ENCODE measurements at places on chromosomes 4 and X. TPM values are rescaled to one million over a fixed set of nuclear protein-coding genes. Genes with fewer than 3 reads are reported as not detected.

The VGLL1 gene
- 0.09 TPM for total RNA-seq

DNA sequence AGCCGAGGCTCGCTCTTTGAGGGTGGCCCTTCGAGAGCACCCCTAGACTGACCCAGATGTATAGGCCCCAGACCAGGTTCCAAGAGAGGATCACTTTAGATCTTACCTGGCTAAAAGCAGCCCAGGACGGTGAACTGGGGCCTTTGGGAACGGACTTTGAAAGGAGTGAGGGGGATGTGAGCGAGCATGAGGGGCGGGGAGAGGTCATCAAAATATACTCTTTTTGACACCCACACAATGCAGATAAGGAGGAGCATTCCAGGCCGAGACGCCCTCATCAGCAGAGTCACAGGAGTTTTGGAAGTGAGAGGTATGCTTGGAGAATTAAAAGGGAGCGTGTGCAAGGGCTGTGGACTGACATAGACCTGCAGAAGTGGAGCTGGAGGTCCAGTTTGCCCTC is 528 bp downstream of the NSDHL start:
- H3K4me3 ChIP-seq = peak overlapping the region; percentile 68
- no peaks in the 10 kb centered on the region for H3K27me3 ChIP-seq
- no peak for DNase-seq

- no peak overlapping the region for H3K27ac ChIP-seq
- H3K4me1 ChIP-seq = no peaks in the 10 kb centered on the region
Observed at GRCh38 chr4:32477518-32477917, 1757.3 kb downstream of the PCDH7 start.

- DNase-seq = peak; percentile 92
- peak within 1 kb of the TSS; percentile 89 for H3K27ac ChIP-seq
- H3K27me3 ChIP-seq = peaks cover 4% of the 10 kb centered on the region
- peaks cover 86% of the 10 kb centered on the region for H3K4me1 ChIP-seq
- H3K4me3 ChIP-seq = peak within 1 kb of the TSS; percentile 39
Observed at GRCh38 chr4:8198906-8199593, at the start of gene SH3TC1. Gene SH3TC1 (plus strand): TSS chr4:8199290. CDS start chr4:8205195, 5,905 bp downstream.
